ENCODE measurements at places on chromosomes 1 and 21. TPM values are rescaled to one million over a fixed set of nuclear protein-coding genes. Genes with fewer than 3 reads are reported as not detected.

The LORICRIN gene
- not detected for total RNA-seq

The FCRL5 gene
- 0.08 TPM for total RNA-seq

The ADAMTS1 gene
- 2.0 TPM for total RNA-seq

The PLA2G2F gene
- total RNA-seq: not detected

The KCNH1 gene
- total RNA-seq: not detected

The OR6K3 gene
- total RNA-seq: not detected

The CD1B gene
- not detected for total RNA-seq

The TCHHL1 gene
- not detected for total RNA-seq

The PPFIA4 gene
- total RNA-seq: 45.8 TPM

The DNAI4 gene
- 1.9 TPM for total RNA-seq

The SAMD13 gene
- 0.24 TPM for total RNA-seq

The S100A8 gene
- not detected for total RNA-seq

The YIPF1 gene
- 17.1 TPM for total RNA-seq

The PROX1 gene
- total RNA-seq: not detected

The TMEM240 gene
- total RNA-seq: 0.41 TPM

The TNFRSF1B gene
- 229 TPM for total RNA-seq

The ORC1 gene
- 21.6 TPM for total RNA-seq
